ENCODE measurements at places on chromosomes 3 and 15. TPM values are rescaled to one million over a fixed set of nuclear protein-coding genes. Genes with fewer than 3 reads are reported as not detected.

GRCh38 chr3:14522768-14523167 is 17.4 kb downstream of the GRIP2 start:
- no peak for DNase-seq

DNA sequence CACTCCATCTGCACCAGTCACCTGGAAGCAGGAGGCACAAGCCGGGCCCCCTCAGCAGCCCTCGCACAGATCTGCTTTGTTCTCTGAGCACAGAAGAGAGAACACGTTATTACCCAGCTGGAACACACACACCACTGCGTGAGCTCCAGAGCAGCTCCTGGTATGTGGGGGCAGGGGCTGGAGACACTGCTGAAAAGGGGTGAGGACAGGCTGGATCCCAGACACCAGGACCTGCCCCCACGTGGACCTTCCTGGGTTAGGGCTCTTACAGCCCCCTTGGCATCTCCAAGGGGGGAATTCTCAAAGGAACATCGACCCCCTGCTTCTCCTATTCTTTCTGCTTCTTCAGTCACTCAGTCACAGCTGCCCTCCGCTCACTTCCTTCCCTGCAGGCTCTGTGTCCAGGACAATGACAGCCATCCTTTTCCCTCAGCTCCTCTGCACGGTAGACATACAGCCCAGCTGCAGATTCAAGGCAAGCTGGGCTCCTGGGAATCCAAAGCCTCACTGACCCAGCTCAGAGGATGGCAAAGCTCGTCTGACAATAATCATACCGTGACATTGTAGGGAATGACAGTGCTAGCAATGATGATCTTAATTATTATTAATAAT is 33.7 kb downstream of the PRR20G start:
- DNase-seq, result no peak

The IL17RE gene
- 5.7 TPM for total RNA-seq

DNA sequence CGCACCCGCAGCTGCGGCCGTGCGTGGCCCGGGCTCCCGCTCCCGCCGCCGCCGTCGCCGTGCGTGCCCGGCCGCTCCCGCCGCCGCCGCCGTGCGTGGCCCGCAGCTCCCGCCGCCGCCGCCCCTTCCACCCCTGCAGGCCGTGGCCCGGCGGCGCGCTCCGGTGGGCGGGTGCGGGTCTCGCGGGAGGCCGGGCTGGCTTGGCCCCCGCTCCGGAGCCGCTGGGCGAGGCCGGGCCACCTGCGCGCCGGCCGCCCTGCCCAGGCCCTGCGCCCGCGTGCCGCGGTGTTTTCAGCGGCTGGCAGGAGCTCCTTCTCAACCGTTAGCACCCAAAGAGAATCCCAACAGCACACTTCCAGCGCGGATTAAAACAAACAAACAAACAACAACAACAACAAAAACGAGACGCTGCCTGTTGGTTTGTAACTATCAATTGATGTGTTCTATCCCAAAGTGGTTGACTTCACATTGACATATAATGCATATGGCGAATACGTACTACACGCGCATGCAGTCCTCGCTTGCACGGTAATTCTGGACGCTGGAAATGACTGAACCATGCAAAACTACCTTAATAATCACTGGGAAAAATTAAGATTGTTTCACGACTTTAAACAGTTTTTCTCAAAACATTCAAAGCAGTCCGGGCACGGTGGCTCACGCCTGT is 113.7 kb upstream of the GOLGA8J start:
- DNase-seq, result no peak

- DNase-seq, result no peak
These were observed 75.9 kb upstream of the NDN start for GRCh38 chr15:23763021-23763420.
